NCI-H524 treated with DMSO at 0.1 percent for 48 hours (cell line): ENCODE measurements at places on chromosomes 7 and 10.

DNA sequence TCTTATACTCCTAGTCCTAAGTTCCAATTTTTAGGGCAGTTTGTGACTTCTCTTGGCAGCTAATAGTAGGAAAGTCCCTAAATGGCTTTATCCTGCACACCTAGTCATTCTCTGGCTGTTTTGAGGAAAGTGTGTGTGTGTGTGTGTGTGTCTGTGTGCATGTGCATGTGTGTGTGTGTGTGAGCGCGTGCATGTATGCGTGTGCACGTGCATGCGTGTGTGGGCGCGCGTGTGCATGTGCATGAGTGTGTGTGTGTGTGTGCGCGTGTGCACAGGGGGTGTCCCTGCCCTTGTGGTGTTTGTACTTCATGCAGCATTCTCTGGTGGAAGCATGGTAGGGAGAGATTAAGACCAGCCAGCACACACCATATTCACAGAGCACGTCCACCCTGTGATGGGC, 18.2 kb downstream of the MACROH2A2 start:
- DNase-seq: no peak

DNA sequence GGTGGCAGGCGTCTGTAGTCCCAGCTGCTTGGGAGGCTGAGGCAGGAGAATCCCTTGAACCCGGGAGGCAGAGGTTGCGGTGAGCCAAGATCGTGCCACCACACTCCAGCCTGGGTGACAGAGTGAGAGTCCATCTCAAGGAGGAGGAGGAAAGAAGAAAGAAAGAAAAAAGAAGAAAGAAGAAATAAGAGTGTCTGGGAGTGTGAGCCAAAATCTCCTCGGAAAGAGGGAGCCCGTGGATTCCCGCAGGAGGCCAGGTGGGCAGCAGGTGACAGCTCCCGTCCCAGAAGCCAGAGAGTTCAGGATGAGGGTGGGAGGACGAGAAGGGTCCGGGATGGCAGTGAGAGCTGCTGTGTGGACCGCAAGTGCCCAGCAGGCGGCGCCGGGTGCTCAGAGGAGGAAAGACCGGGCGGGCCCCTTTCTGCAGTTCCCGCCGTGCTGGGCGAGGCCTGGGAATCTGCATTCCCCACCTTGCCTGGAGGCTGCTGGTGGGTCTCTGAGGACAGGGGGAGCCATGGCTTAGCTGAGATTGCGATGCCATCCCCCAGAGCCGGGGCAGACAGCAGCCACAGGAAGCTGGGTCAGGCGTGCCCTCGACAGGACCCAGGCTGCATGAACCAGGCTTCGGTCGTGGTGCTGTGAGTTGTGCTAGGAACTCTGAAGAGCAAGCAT, 17.1 kb upstream of the AMZ1 start:
- DNase-seq: no peak

GRCh38 chr7:19816128-19816527, 42.7 kb upstream of the TMEM196 start:
- DNase-seq: no peak

DNA sequence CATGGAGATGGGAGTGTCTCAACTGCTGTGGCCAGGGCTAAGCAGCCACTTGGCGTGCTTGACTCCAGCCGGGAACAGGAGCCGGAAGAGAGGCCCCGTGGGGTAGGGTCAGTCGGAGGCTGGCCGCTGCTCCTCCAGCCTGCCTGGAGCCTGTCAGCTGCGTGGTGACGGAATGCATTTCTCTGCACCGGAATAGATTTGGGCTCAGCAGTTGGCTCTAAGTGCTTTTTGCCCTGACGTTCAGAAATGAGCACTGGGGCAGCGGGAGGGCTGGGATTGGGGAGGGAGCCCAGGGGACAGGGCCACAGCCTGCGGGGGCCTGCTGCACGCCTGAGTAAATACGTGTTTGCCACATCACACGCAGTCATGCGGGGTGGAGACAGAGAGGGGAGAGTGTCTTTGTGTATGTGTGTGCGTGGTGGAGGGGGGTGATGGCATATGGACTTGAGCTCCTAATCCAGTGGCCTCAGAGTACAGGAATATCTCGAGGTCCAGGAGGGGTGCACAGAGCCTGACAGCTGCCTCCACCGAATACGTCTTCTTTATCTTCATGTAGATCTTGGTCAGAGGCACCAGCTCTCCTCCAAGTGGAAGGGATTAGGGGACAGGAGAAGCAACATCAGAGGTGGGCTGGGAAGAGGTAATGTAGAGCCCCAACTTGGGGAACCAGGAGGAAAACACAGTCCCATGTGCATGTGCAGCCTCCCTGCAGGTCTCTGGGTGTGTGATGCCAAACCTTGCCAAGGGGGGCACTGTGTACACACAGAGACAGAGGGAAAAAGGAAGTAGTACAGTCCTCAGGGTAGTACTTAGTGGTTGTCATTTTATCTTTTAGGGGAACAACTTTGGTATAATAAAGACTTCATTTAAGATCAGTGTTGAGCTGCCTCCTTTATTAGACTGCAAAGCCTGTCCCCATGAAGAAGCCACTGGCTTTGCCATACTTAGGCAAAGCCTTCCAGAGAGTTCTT, 151.4 kb downstream of the CDH23 start:
- peak; percentile 27 for DNase-seq

GRCh38 chr10:86943316-86944030, 13.9 kb downstream of the MMRN2 start:
- DNase-seq: no peak

DNA sequence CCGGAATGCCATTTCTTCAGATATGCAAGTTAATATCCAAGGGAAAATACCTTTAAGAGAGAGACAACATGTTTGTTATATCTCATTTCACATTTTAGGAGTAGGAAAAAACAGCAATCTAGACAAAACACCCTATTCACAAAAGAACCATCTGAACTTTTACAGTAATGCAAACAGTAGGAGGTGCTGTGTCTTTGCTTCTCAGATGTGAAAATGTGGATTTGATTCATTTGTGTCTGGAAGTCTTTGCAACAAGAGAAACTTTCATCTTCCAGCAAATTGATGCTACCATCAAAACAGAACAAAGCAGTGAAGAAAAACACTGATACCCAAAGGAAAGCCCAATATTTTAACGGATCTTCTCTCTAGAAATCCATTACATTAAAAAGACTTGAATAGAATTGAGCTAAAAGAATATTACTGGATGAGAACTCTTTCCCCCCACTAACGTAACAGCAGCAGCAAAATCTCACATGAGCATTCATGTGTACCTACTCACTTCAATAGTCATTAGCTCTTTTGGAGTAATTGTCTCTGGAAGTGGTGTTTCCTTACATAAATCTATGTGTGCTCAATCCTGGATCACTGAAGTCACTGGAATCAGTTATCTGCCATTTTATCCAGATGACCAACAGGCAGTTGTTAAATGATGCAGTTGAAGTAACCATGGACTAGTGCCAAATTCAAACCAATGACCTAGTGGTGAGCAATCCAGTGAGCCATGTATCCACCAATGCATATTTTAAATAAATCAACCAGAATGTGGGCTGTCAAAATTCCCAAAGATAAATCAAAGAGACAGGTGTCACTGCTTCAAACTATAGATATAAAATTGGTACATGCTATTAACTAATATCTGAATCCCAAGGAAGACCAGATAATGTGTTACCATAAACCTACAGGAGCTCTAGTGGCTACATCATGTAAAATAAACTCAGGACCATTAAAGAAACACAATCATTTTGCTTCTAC, 1.8 kb downstream of the SEMA3C start:
- no peak for DNase-seq

- DNase-seq: no peak
Observed at GRCh38 chr10:116014326-116014725, 258.7 kb downstream of the GFRA1 start.

- DNase-seq: no peak
Observed at GRCh38 chr7:100156331-100157068, 2.0 kb downstream of the TRAPPC14 start.

DNA sequence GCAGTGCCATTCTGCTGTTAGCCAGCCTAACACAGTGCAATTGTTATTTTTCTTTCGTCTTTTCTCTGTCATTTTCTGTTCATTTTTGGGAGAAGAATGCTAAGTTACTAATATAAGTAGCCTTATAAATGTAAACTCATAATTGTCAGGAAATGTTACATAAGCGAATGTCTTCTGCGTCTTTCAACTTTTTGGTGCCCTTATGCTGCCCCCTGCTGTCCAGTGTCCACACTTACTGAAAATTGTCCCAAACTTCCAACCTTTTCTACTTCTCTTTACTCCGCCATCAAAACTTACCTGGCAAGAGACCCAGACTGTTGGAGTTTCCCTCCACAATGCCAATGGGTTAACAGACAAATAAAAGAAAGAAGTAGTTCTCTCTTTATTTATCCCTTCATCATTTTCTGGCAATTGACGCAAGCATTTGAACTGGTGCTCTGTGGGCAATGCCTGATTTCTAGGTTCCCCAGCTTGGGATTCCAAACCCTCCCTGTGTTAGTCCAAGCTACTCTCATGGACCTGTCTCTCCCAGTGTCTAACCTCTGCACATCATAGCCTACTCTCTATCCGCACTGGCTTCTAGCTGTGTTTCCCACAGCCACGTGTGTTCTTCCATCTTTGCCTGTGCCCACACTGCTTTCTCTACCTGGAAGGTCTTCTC, 21.0 kb upstream of the EPC1 start:
- DNase-seq: no peak

DNA sequence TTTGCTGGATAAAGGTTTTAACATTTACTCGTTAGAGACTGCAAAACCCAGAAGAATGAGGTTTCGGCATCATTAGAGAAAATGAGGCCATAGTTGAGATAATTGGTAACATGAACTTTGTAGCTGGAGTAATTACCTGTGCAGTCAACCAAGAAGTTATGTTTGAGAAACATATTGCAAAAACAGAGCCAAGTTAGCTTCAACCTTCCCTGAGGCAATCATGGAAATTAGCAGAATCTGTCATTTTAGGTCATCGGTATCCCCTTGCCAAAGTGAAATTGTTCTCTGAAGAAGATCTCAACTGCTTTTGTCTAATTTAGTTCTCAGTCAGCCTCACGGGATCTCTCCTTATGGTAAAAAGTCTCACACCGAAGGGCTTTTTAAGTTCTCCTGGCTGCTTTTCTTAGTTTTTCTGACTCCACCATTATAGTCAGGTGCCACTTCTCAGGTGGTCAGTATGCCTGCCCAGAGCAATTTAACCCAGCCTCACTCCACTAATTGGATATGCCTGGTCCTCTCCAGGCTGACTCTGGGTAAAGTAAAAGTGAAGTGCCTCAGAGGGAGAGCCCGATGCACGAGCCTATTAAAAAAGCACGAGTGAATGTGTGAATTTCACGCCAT, 52.5 kb downstream of the NRCAM start:
- DNase-seq: no peak

DNA sequence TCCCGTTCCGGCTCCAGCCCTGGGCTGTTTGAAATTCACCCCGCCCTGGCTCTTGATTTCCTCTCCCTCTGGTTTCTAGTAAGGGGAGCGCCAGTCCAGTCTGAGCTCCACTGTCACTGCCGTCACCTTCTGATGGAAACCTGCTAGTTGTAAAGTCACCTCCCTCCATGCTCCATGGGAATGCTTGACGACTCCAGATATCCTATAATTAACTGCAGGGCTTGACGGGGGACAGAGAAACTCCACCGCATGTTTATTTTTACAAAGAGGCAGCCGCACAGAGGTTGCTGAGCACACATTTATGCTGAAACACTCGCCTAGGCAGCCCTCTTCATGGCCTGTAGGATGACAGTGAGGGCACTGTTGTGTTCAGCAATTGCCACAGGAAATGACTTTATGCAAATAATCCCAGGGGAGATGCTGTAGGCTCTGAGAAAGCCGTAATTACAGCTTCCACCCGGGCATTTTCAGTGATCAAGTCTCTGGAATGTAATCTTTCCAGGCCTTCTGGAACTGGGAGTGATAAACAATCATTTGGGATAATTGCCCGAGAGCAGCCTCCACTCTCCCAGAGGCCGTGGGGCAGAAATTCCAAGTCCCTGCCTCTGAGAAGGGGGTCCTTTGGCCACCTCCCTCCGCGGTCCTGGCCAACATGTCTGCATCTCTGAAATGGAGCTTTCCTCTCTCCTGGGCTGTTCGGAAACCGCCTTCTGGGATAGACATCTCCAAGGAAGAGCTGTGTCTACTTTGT, 300.5 kb downstream of the KLF6 start:
- DNase-seq: no peak

DNA sequence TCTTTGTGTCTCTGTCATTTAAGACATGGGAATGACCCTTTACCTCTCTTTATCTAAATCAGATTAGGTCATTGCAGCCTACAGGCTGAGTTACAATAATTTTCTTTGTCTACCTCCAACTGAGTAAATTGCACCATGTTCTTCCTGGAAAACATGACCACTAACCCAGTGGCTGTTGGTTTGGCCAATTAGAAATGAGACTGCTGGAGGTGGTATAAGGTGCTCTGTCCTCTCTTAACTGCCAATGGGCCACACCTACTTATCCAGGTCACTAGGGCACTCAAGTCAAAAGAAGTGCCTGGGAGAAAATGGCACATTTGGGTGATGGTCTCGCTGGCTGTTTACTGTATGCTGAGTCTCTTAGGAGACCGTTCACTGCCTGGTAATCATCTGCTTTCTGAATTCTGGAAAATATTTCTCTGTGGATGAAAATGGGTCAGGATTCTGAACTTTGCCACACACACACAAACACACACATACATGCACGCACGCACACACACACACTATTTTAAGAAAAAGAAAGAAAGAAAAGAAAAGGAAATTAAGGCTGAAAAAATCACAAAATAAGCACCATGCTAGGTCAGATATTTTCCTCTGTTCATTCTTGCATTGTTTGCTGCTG, 16.4 kb downstream of the STAMBPL1 start:
- no peak for DNase-seq

DNA sequence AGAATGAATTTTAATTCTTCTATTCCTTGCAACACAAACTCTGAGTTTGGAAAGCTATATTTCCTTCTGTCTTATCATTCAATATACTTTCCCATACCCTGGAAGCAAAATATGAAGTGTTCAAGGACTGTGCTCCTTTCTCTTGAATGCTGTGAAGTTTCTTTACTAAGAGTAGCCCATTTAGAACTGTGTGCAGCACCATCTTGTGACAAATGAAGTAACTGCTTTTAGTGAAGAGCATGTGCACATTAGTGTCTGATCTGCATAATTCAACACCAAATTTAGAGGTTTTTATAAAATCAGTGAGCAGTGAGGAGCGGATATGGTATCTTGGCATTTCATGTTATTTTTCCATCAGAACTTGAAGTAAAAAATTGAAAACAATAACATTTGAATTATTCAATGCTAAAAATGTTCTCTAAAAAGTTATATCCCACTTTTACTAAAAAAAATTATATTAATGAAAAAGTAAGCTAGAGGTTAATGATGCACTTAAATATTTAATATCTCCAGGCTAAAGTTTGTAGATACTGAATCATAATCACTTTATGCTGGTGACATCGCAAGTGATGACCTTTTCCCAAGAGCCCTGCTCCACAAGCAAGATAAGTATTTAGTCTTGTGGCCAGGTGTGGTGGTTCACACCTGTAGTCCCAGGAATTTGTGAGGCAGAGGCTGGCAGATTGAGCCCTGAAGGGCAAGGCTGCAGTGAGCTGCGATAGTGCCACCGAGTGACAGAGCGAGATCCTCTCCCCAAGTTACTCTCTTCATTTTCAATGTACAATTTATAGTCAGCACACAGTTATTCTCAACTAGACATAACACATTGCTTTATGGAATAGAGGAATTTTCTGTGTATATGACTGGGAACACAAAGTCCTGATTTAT, 108.8 kb upstream of the PCLO start:
- peak; percentile 42 for DNase-seq
